Esophagus mucosa (tissue), 1 donor: ENCODE measurements at places on chromosomes 11 and 22. TPM values are rescaled to one million over a fixed set of nuclear protein-coding genes. Genes with fewer than 3 reads are reported as not detected.

LMO1 gene
- not detected for total RNA-seq

DNA sequence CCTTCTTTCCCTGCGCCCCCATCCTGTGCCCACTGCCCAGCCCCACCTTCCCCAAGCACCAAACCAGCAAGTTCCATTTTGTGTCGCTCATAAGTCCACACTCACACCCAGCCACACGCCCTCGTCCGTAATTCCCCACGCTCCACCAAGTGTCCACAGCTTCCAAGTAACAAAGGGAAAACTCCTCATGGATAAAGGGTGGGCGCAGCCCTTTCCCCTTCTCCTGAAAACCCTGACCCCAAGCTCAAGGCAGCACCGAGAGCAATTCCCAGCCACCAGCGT is 458 bp downstream of the FXYD6 start:
- ATAC-seq: no peak

DNA sequence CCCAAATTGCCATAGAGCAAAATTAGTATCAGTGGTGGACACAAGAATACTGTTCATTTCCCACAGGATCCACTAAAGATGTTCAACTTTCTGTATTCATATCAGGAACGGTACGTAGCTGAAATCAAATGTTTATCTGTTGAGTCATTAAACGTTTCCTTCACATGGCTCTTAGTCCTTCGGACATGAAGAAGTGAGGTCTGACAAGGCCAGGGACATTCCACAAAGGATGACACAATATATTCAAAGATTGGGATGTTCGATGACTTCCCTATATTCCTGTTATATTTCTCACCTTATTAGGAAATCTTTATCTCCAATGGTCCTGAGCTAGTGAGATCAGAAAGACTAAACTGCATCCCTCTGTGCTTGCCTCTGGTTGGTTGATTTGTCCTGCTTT is 129.0 kb downstream of the ETS1 start:
- no peak for ATAC-seq

DNA sequence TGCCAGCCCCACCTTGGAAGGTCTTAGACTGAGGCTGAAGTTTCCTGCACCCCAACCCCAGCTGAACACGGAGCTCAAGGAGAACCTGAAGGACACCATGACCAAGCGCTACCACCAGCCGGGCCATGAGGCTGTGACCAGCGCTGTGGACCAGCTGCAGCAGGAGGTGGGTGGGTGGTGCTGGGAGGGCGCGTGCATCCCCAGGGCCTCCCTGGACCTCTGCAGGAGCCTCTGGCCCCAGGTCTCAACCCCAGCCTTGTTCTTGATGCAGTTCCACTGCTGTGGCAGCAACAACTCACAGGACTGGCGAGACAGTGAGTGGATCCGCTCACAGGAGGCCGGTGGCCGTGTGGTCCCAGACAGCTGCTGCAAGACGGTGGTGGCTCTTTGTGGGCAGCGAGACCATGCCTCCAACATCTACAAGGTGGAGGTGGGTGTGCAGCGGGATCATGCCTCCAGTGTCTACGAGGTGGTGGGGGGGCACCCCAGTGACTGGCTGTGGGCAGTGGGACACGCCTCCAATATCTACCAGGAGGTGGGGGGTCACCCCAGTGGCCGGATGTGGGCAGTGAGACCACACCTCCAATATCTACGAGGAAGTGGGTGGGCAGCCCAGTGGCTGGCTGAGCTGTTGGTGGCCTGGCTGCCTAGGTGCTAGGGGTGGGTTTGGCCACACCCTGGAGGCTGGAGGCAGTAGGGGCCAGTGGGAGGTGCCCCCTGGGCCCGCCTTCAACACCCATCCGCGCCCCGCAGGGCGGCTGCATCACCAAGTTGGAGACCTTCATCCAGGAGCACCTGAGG is 4.6 kb downstream of the CD151 start:
- no peak for ATAC-seq

DNA sequence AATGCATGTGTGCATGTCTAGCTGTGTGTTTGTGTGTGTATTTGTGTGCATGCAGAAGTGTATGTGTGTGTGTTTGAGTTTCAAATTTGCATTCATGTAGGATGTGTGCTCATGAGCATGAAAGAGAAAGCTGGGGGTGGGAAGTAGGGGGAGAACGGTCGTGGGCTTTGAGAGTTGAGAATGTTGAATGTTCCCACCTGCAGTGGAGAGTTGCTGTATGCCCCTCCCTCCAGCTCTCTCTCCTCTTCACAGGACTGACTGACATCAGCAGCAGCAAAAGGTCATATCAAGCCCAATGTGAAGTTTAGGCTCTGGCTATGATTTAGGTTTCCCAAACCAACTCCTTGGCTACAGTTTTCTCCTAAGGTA is 63.8 kb upstream of the RRAS2 start:
- ATAC-seq: no peak

DNA sequence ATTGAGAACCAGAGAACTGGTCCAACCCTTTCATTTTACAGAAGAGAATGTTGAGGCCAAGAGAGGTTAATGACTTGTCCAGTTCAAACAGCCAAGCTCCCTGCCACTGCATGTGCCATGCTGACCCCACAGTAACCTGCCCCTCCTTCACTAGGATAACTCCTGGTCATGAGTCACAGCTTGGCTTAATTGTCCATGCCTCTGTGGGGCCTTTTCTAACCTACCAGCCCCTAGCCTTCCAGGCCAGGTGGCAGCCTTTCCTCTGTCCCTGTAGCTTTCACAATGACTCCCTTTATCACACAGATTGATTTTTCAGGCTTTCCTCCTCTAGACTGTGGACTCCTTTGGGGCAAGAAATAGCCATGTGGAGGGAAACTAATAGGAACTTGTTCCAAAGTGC is 97.2 kb downstream of the PIWIL4 start:
- ATAC-seq: peak; percentile 51

MAJIN gene
- total RNA-seq: not detected

- peak; percentile 93 for ATAC-seq
These were observed 70.3 kb downstream of the MAML2 start for GRCh38 chr11:96272529-96273222.

DNA sequence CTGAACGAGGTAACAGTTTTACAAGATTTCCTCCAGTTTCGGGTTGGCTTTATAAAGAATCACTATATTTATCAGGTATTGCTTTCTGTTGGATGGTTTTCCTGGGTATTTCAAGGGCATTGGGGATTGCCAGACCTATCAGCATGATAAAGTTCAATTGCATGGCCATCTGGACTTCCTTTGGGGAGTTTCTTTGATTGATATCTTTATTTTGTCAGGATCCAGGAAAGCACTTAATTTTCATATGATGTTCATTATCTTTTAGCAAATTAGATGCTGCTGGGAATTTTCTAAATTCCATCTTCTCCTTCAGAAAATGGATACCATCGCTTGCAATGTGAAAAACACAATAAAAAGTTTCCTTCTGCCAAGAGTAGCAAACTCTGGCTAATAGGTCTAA is 21.2 kb downstream of the RFPL2 start:
- no peak for ATAC-seq

HOATZ gene
- total RNA-seq: not detected
